T-helper 9 cell (primary cell): ENCODE measurements at places on chromosomes 11 and 22.

- no peak for DNase-seq
Observed at GRCh38 chr11:62882788-62883501, 2.2 kb downstream of the SLC3A2 start.

DNA sequence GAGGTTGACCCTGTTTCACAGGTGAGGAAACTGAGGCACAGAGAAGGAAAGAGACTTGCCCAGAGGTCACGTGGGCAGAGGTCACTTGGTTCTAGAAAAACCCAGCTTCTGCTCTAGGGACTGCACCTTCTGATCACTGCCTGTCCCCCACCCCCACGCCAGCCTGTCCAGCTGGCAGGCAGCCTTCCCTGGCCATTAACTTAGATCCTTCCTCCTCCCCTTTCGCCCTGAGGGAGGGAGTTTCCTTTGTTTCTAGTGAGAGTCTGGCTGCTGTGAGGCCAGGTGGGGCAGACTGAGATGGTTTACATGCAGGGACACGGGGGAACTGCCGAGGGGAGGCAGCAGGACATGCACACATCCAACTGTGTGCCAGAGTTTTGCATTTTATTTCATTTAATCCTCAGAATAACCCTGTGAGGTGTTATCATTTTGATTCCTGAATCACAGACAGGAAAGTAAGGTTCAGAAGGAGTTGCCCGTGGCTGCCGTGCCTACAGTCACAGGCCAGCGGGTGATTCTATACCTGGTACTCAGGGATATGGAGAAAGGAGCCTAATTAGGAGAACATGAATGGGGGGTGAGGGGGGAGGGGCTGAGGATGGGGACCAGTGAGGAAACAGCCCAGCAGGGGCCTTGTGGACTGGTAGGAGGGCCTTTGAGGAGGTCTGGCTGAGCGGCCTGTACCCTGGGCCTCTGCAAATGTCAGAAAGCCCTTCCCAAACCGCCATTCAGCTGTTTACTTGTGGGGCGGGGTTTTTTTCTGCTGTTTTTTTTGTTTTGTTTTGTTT is 3.4 kb downstream of the FAM83F start:
- DNase-seq: no peak

GRCh38 chr11:35142481-35143075 is 3.6 kb downstream of the CD44 start:
- DNase-seq: no peak

DNA sequence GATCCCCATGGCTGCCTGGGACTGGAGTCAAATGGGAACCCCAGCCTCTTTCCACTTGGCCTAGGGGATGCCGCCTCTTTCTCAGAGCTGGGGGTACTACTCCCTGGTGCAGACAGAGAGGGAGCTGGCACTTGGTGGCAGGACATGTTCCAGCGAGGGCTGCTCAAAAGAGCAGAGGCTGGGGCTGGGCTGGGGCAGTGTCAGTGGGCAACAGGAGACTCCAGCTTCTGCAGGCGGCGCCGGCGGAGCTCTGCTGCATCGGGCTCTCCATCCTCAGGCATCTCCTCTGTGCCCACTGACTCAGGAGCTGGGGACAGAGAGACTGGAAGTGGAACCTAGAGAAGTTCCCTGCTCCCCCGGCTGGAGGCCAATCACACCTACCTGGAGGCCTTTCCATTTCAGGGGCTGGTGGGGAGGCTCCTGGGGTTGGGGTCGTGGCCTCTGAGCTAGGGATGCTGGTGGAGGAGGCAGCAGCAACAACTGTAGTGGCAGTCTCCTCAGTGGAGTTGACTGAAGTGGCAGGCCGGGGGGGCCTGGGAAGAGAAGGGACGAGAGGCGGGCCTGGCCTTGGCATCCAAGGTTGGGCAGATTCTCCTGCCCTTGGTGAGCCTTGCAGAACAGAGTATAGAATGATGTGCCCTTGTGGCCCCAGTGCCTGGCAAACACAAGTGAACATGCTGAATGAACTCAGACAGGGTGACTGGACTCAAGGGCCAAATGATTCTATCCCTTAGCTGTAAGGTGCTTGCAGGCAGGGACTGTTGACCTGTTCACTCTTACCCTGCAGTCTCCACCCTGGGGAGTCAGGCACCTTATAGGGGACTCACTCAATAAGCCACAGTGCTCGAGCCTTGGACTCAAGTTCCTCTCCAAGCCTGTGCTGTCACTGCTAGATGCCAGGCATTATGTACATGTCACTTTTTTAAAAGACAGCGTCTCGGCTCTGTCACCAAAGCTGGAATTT is 5.9 kb downstream of the SYVN1 start:
- DNase-seq: no peak

- DNase-seq: peak; percentile 86
Observed at GRCh38 chr11:14907411-14908213, 15.6 kb upstream of the CYP2R1 start.

GRCh38 chr22:35138521-35138920 is 72.6 kb downstream of the ISX start:
- DNase-seq: no peak

DNA sequence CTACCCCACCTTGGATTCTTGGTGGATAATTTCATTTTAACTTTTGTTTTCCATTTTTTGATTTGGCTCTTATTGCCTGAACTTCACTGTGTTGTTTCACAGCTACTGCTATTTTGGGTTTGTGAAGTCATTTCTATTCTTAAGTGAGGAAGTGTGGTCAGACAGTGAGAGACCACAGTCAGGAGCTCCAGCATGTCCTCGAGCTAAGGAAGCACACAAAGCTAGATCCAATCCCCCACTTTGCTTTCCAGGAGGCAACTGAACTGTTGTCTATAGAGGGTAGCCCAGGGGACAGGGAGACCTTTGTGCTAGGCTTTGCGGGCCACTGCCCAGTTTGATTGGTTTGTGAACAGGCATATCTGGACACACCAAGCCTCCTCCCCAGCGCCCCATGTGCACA is 251.8 kb upstream of the KIRREL3 start:
- no peak for DNase-seq
